Pericardium fibroblast (primary cell): ENCODE measurements at places on chromosomes 3 and 15. TPM values are rescaled to one million over a fixed set of nuclear protein-coding genes. Genes with fewer than 3 reads are reported as not detected.

The EOGT gene
- total RNA-seq, result 15.7 and 40.6 TPM in 2 replicates

The FILIP1L gene
- total RNA-seq, result 25.1 and 28.5 TPM in 2 replicates

The MYEF2 gene
- total RNA-seq, result 0.58 and 0.60 TPM in 2 replicates

The FSIP1 gene
- total RNA-seq, result 1.7 TPM in 1 of 2 replicates, not detected in the other

The GRIP2 gene
- total RNA-seq, result 0.17 TPM in 1 of 2 replicates, not detected in the other

The WDR93 gene
- total RNA-seq, result not detected in 2 replicates

The SLC51B gene
- not detected in 2 replicates for total RNA-seq

The PAK6 gene
- 0.12 TPM in 1 of 2 replicates, not detected in the other for total RNA-seq

The DAZL gene
- not detected in 2 replicates for total RNA-seq

The TIGIT gene
- not detected in 2 replicates for total RNA-seq

The CAV3 gene
- 1.4 TPM in 1 of 2 replicates, not detected in the other for total RNA-seq

The SH3GL3 gene
- 0.47 and 1.3 TPM in 2 replicates for total RNA-seq

The TMED3 gene
- 118 and 185 TPM in 2 replicates for total RNA-seq

The FOXL2NB gene
- not detected in 2 replicates for total RNA-seq

The NMB gene
- 3.4 and 5.5 TPM in 2 replicates for total RNA-seq

The GOLGA6C gene
- not detected in 2 replicates for total RNA-seq

The FBXW12 gene
- not detected in 2 replicates for total RNA-seq

The IL17RB gene
- total RNA-seq, result not detected in 2 replicates

The WDR76 gene
- total RNA-seq, result 0.51 and 4.3 TPM in 2 replicates

The TGM4 gene
- total RNA-seq, result 0.17 TPM in 1 of 2 replicates, not detected in the other

The NOX5 gene
- total RNA-seq, result under 0.01 TPM in 1 of 2 replicates, not detected in the other

The MYZAP gene
- 0.35 and 0.68 TPM in 2 replicates for total RNA-seq
